ENCODE measurements at places on chromosomes 3 and 15. TPM values are rescaled to one million over a fixed set of nuclear protein-coding genes. Genes with fewer than 3 reads are reported as not detected.

DNA sequence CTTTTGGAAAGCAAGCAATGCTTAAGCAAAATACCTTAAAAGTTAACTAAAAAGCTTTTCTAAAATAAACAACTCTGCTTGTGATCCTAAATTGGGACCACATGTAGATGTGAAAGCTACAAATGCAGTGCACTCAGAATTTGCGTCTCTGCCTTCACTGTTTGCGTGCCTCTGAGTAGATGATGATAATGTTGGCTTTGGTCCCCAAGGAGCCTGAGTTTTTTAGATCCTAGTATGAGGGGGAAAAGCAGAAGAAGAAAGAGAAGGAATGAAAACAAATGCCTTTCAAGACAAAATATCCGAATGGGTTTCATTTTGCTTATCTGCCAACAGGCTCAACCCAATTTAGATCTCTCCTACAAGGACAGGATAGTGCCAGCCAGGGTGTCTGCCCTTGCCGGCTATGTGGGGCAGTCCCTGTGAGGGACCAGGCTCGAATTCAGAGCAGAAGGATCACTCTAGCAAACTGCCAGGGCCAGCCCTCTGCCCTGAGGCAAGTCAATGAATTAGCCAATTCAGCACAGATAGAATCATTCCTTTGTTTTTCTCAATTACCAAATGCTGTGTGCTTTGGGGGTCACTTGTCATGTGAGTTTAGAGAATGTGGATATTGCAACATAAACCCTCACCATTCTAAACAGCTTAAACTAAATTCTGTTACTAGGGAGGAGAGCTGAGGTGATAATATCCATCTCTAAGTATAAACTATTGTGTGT, 28.5 kb downstream of the SCG5 start:
- no peaks in the 10 kb centered on the region for H3K27me3 ChIP-seq
- DNase-seq: no peak
- H3K27ac ChIP-seq: no peak overlapping the region
- no peaks in the 10 kb centered on the region for H3K4me1 ChIP-seq
- H3K4me3 ChIP-seq: no peak overlapping the region

- no peak for DNase-seq
- no peaks in the 10 kb centered on the region for H3K4me1 ChIP-seq
- H3K4me3 ChIP-seq: no peak overlapping the region
- no peak overlapping the region for H3K27ac ChIP-seq
These were observed 887.3 kb downstream of the NTRK3 start for GRCh38 chr15:87369269-87369668.

- H3K36me3 ChIP-seq: no peaks in the 10 kb centered on the region
- no peak for DNase-seq
- no peak overlapping the region for H3K4me3 ChIP-seq
- no peaks in the 10 kb centered on the region for H3K4me1 ChIP-seq
- H3K27ac ChIP-seq: no peak overlapping the region
These were observed 62.8 kb upstream of the C3orf80 start for GRCh38 chr3:160162440-160162839.

The GHSR gene
- not detected for total RNA-seq

The IL5RA gene
- total RNA-seq: not detected

DNA sequence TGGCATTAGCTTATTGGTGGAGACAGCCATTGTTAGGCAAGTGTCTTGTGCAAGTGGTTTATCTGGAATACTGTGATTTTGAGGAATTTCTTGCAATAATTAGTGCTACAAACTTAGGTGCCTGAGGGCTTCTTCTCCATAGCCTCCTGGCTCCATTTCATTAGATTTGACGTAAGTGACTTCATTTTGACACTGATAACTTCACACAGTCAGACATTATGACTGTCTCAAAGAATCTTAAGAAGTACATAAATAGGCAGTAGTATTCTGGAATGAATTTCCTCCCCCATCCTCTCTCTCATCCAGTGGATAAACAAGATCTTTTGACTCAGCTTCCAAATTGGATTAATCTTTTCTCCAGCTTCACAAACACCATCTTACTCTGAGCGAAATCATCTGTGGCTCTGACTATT, 19.0 kb downstream of the ARL14 start:
- no peaks in the 10 kb centered on the region for H3K4me1 ChIP-seq
- H3K27ac ChIP-seq: no peak overlapping the region
- DNase-seq: no peak
- H3K4me3 ChIP-seq: no peak overlapping the region
- no peaks in the 10 kb centered on the region for H3K36me3 ChIP-seq

The COL6A5 gene
- total RNA-seq: not detected

DNA sequence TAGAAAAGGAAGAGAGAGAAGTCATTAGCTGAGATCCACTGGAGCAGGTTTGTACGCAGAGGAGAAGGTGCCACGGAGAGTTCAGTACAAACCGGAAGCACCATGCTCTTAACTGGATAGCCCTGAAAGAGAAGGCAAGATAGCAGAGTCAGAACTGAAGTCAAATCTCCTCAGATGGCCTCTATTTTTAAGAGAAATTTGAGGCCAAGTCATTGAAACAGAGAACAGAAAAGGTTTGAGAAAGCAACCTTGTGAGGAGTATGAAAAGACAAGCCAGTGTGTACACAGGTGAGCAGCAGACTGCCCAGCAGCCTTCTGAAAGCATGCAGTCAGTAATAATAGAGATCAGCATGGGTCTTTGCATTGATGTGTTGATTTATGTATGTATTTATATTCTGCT, 66.1 kb upstream of the SPRED1 start:
- DNase-seq: no peak
- peaks cover 18% of the 10 kb centered on the region for H3K27me3 ChIP-seq
- H3K36me3 ChIP-seq: no peaks in the 10 kb centered on the region
- no peak overlapping the region for H3K4me3 ChIP-seq

The FEZF2 gene
- total RNA-seq: not detected

DNA sequence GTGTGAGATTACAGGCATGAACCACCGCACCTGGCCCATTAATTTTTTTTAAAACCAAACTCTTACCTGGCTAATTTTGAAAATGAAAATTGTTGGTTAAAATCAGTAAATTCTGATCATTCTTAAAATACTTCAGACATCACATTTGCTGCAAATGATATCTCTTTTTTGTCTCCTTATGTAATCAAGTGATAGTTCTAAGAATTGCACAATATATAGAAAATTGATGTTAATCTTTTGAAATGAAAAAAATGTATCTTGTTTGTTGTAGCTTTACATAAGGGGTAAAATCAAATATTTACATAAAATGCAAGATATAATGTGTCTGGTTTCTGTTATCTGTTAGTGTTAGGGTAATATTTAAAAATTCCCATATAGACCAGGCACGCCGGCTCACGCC, 5.0 kb downstream of the GTPBP8 start:
- H3K27ac ChIP-seq: no peak overlapping the region
- peaks cover 55% of the 10 kb centered on the region for H3K36me3 ChIP-seq
- no peak overlapping the region for H3K4me3 ChIP-seq
- no peaks in the 10 kb centered on the region for H3K27me3 ChIP-seq
- DNase-seq: no peak

GRCh38 chr3:9201955-9202354, 47.5 kb downstream of the SRGAP3 start:
- H3K4me3 ChIP-seq: no peak overlapping the region
- DNase-seq: no peak
- H3K4me1 ChIP-seq: no peaks in the 10 kb centered on the region
- no peak overlapping the region for H3K27ac ChIP-seq

DNA sequence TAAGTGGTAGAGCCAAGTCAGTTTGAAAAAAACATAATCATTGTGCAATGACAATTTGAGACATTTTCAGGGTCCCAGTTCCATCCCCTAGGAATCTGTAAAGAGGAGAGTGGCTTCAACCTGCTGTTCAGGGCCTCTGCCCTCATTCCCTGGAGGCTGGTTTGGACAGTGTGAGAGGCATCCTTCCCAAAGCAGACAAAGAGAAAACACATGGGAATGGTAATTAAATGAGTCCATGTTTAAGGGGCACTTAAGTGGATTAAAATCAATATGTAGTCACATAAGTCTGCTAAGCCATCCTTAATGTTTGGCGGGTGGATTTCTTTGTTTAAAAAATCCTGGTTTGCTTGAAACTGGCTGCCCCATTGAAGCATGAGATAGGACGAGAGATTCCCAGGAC, 146.3 kb upstream of the CTDSPL start:
- H3K4me1 ChIP-seq: no peaks in the 10 kb centered on the region
- no peak for DNase-seq
- H3K27me3 ChIP-seq: peaks cover 1% of the 10 kb centered on the region
- no peaks in the 10 kb centered on the region for H3K36me3 ChIP-seq

The CSPG5 gene
- 0.40 TPM for total RNA-seq

- DNase-seq: peak; percentile 61
- H3K27ac ChIP-seq: no peak overlapping the region
- no peaks in the 10 kb centered on the region for H3K36me3 ChIP-seq
- peaks cover 12% of the 10 kb centered on the region for H3K27me3 ChIP-seq
- no peaks in the 10 kb centered on the region for H3K4me1 ChIP-seq
These were observed 53.6 kb downstream of the RHCG start for GRCh38 chr15:89442671-89443307.

DNA sequence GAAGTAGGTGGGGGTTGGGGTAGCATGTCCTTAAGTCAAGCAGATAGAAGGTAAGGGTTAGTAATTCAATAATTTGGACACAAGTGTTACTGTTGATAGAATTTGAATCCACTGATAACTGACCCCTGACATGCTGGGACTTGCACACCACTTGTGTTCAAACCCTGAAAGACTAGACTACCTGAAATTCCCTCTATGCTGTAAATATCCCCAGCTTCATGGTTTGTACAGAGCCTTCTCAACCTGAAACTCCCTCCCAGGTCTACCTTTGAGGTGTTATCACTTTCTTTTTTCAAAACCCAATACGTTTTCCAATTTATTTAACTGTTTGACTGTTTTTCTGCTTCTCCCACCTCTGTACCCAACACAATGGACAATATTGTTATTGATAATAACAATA, 459.6 kb downstream of the NLGN1 start:
- DNase-seq: no peak
- no peaks in the 10 kb centered on the region for H3K4me1 ChIP-seq
- H3K4me3 ChIP-seq: no peak overlapping the region
- H3K27me3 ChIP-seq: no peaks in the 10 kb centered on the region

DNA sequence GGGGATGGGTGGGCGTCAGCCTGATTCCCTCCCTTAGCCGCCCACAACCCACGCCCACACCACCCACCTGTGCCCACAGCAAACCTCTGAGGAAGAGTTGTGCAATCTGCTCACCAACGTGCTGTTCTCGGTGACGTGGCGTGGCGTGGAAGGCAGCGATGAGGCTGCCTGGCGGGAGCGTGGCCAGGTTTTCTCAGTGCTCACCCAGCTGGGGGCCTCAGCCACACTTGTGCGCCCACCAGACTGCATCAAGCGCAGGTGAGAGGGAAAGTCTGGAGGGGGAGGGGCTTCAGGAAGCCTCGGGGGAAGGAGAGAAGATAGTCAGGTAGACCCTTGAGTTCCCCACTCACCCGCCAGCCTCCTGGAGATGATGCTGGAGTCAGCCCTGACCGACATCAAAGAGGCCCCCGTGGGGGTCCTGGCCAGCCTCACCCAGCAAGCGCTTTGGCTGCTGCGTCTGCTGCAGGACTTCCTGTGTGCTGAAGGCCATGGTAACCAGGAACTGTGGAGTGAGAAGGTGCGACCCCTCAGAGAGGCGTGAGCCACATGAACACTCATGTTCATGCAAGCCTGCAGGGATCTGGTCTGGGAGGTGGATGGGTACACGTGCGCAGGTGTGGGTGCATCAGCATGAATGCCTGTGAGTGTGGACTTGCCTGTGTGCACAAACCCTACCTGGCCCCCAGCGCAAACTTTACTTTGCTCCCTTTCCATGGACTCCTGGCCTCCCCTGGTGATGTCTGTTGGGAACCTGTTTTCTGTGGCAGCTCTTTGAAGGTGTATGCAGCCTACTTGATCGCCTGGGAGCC, 21.7 kb downstream of the NBEAL2 start:
- no peak for DNase-seq
- peaks cover 45% of the 10 kb centered on the region for H3K36me3 ChIP-seq
- no peak overlapping the region for H3K4me3 ChIP-seq

The TMC3 gene
- not detected for total RNA-seq

DNA sequence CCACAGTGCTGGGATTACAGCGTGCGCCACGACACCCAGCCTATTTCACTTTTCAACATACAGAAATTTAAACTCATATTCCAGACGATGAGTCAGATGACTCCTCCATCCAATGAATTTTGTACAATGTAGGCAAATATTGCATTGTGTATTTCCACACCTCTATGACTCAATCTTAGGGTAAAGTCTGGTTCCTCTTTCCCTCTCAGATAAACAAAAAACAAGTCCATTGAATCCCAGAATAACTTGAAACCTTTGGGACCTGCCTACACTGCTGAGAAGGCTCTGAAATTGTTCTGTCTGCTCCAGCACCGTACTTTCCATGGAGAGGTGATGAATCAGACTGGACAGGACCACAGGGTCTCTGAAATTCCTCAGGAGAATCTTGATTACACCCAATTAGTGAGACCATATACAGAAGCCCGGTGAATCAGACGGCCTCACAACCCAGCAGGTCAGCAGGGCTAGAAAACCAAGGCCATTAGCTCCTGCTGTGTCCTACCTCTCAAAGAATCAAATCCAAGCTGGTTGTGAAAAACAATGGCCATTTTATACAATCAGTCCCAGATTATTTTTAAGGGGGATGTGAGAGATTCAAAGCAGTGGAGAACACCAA, 112.6 kb downstream of the ERC2 start:
- H3K4me3 ChIP-seq: no peak overlapping the region
- no peaks in the 10 kb centered on the region for H3K36me3 ChIP-seq
- H3K4me1 ChIP-seq: no peaks in the 10 kb centered on the region
- DNase-seq: no peak
- no peak overlapping the region for H3K27ac ChIP-seq

- no peak overlapping the region for H3K27ac ChIP-seq
- H3K4me3 ChIP-seq: no peak overlapping the region
- no peaks in the 10 kb centered on the region for H3K4me1 ChIP-seq
- DNase-seq: no peak
- no peaks in the 10 kb centered on the region for H3K27me3 ChIP-seq
These were observed 485.9 kb downstream of the SQOR start for GRCh38 chr15:46120713-46121112.

The ISLR gene
- total RNA-seq: not detected

The ARPP19 gene
- total RNA-seq: 193 TPM

DNA sequence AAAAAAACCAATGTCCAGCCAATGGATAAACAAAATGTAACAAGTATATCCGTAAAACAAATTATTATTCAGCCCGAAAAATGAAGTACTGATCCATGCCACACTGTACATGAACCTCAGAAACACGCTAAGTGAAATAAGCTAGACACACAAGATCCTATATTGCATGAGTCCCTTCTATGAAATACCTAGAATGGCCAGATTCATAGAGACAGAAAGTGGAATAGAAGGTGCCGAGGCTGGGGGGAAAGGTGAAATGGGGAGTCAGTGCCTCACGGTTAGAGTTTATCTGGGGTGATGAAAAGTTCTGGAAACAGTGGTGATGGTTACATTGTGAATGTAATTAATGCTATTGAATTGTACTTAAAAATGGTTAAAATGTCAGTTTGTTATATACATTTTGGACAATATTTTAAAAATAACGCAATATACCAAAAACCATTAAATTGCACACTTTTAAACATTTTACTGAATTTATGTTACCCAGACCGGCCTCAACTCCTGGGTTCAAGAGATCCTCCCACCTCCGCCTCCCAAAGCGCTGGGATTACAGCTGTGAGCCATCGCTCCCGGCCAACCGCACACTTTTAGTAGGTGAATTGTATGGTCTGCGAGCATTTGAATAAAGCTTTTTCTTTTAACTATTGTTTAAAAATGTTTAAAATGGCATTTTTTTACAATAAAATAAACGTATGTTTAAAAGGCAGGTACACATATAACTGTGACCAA, 2.1 kb downstream of the RNF168 start:
- peaks cover 34% of the 10 kb centered on the region for H3K4me1 ChIP-seq
- H3K27me3 ChIP-seq: peaks cover 3% of the 10 kb centered on the region
- peaks cover 41% of the 10 kb centered on the region for H3K36me3 ChIP-seq
- peak overlapping the region; percentile 63 for H3K27ac ChIP-seq
- peak overlapping the region; percentile 89 for H3K4me3 ChIP-seq
